Activated CD4-positive, alpha-beta T cell treated with anti-CD3 and anti-CD28 coated beads, Interleukin-2, amount 10 ng/mL, durations not matched to agents 24 days and 14 days (primary cell): ENCODE measurements at places on chromosomes 4 and X.

GRCh38 chr4:24774452-24774851 is 20.9 kb upstream of the SOD3 start:
- H3K4me1 ChIP-seq, result peaks cover 6% of the 10 kb centered on the region
- H3K27ac ChIP-seq, result no peak overlapping the region
- no peak overlapping the region for H3K4me3 ChIP-seq
- H3K27me3 ChIP-seq, result no peaks in the 10 kb centered on the region
- DNase-seq, result no peak

- no peaks in the 10 kb centered on the region for H3K4me1 ChIP-seq
- no peak overlapping the region for H3K4me3 ChIP-seq
- no peak overlapping the region for H3K27ac ChIP-seq
Observed at GRCh38 chr4:80103629-80104028, 30.6 kb upstream of the ANTXR2 start.

- no peak overlapping the region for H3K27ac ChIP-seq
- peaks cover 8% of the 10 kb centered on the region for H3K36me3 ChIP-seq
- H3K4me3 ChIP-seq, result no peak overlapping the region
Observed at GRCh38 chrX:130224810-130225209, 43.9 kb downstream of the ZNF280C start.

- DNase-seq, result no peak
- peaks cover 30% of the 10 kb centered on the region for H3K4me1 ChIP-seq
- H3K27ac ChIP-seq, result peak overlapping the region; percentile 97
- H3K4me3 ChIP-seq, result peak overlapping the region; percentile 84
- peaks cover 21% of the 10 kb centered on the region for H3K36me3 ChIP-seq
Observed at GRCh38 chr4:163167333-163167626, 590 bp upstream of the NAF1 start.

DNA sequence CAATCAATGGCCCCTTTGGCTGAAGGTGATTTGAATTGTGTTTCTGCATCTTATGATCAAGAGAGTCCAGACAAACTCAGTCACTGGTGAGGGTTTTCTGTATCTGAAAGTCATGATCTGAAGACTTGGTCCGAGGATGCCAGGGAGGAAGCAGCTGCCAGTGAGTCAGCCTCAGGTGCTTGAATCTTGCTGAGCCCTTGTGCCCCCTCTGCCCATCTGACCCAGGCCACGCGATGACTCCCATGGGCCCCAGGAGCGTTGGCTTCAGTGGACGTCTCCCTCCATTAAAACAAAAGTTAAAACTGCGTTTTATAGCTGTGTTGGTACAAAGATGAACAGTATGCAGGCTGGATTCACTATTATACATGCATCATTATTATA is 62.0 kb downstream of the HTRA3 start:
- H3K27ac ChIP-seq, result no peak overlapping the region
- no peaks in the 10 kb centered on the region for H3K36me3 ChIP-seq
- no peak overlapping the region for H3K4me3 ChIP-seq
- H3K4me1 ChIP-seq, result no peaks in the 10 kb centered on the region
